ENCODE measurements at places on chromosomes 11 and 22. TPM values are rescaled to one million over a fixed set of nuclear protein-coding genes. Genes with fewer than 3 reads are reported as not detected.

DNA sequence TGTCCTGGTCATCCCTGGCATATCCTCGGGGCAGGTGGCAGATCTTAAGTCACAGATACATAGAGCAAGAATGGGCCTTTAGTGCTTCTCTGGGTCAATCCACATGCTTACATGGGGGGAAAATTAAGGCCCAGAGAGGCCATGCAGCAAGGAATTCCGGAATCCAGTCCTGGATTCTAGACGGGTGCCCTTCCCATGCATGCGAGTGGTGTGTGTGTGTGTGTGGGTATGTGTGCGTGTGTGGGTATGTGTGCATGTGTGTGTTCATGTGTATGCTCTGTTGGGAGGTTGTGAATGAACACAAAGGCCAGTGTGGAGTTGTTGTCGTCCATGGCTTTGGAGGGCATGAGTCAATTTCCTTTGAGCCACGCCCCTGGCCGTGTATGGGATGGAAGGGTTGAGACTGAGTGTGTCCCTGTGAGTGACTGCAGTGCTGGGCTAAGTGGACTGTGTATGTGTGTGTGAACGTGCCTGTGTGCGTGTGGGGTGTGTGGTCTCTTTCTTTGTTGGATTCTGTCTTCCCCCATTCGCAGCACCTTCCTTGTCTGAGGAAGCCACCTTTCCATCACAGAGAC, 33.4 kb upstream of the EIF3D start:
- H3K27ac ChIP-seq = no peak overlapping the region
- H3K36me3 ChIP-seq = no peaks in the 10 kb centered on the region
- peaks cover 9% of the 10 kb centered on the region for H3K27me3 ChIP-seq
- H3K4me1 ChIP-seq = no peaks in the 10 kb centered on the region
- DNase-seq = no peak

DNA sequence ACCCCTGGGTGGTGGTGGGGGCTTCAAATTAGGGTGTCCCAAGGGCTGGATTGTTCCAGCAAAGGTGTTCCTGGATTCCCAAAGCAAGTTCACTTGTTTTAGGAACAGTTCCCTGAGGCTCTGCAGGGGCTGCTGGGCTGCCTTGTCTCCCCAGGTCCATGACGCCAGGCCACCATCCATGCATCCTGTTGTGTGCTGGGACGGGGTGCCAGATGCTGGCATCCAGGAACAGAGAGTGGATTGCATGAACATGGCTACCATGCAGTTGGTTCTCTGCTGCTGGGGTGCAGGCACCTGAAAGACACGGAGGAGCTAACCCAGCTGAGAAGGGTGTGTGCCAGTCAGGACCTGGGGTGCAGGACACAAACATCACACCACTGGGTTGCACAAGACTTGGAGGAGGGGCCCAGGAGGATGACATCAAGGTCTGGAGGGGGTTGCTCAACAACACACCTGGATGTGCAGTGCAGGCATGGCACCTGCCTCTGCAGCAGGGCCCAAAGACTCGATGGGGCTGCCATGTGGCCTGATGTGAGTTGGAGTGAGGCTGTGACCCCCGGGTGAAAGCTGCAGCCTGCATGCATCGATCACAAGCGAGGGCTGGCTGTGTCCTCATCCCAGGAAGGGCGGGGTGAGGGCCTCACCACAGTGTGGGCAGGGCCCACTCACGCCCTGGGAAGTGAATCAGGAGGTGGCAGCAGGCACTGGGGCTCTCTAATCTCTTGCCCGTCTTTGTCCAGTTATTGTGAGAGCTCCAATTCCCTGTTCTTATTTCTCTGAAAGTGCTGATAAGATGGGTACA, 74.0 kb upstream of the CLDN5 start:
- no peak overlapping the region for H3K27ac ChIP-seq
- H3K4me3 ChIP-seq = no peak overlapping the region
- DNase-seq = no peak
- H3K36me3 ChIP-seq = no peaks in the 10 kb centered on the region

DNA sequence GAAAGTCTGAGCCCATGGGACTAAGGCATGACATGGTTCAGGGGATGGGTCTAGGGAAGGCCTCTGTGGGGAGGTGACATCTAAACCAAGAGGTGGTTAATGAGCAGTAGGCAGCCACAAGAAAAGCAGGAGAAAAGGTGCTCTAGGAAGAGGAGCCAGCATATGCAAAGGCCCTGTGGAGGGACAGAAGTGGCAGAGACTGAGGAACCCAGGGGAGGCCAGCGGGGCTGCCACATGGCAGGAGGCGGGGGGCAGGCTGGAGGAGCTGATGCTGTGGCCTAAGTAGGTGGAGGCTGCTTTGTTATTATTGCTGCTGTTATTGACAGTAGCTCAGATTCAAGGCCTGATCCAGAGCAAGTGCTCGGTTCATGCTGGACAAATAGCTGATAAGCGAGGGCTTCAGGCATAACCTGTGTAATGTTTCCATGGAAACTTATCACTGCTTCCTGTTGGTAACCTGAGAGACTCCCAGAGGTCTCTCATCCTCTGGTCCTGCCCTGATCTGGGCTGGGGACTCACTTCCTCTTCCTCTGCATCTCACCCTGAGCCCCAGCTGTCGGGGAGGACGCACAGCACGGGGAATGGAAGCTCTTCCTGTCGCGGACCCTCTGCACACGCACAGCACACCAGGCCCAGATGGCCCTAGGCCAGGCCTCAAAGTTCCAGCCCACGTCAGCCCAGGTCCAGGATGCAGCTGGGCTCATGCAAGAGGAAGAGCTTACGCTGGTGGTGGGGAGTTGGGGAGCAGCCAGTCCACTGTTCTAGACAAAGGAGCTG, 75.2 kb upstream of the TP53I11 start:
- no peaks in the 10 kb centered on the region for H3K36me3 ChIP-seq
- no peak overlapping the region for H3K4me3 ChIP-seq
- peak; percentile 17 for DNase-seq
- H3K4me1 ChIP-seq = peaks cover 7% of the 10 kb centered on the region
- H3K27me3 ChIP-seq = no peaks in the 10 kb centered on the region

DNA sequence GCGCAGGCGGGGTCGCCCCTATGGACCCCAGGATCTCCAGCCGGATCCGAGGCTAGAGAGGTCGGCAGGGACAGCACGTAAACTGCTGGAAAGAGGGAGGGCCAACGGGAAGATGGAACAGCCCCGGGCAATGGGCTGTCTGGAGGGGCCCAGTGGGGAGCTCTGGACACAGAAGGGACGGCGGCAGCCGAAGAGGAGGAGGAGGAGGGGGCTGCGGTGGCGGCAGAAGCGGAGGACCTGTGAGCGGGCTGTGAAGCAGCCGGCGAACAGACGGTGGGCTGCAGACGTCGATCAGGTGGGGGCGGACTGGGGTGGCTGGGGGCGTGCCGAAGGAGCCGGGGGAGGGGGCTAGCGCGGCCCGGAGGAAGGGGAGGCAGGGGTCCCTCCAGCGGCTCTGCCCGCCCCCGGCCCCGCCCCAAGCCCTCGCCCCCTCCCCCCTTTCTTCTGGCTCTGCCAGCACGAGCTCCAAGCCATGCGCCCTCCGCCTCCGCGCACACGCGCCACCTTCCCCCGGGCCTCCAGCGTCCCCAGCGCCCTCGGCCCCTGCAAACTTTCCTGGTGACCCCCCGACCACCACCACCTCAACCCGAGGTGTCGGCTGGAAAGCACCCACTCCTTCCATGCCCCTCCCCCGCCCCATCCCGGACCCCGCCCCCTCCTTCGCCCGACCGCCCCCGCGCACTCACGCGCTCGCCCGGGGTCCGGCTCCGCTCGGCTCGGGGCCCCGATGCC, 432 bp downstream of the TNKS1BP1 start:
- H3K4me1 ChIP-seq = peaks cover 8% of the 10 kb centered on the region
- peak overlapping the region; percentile 98 for H3K27ac ChIP-seq
- peaks cover 10% of the 10 kb centered on the region for H3K36me3 ChIP-seq
- DNase-seq = no peak
- peak overlapping the region; percentile 90 for H3K4me3 ChIP-seq

DNA sequence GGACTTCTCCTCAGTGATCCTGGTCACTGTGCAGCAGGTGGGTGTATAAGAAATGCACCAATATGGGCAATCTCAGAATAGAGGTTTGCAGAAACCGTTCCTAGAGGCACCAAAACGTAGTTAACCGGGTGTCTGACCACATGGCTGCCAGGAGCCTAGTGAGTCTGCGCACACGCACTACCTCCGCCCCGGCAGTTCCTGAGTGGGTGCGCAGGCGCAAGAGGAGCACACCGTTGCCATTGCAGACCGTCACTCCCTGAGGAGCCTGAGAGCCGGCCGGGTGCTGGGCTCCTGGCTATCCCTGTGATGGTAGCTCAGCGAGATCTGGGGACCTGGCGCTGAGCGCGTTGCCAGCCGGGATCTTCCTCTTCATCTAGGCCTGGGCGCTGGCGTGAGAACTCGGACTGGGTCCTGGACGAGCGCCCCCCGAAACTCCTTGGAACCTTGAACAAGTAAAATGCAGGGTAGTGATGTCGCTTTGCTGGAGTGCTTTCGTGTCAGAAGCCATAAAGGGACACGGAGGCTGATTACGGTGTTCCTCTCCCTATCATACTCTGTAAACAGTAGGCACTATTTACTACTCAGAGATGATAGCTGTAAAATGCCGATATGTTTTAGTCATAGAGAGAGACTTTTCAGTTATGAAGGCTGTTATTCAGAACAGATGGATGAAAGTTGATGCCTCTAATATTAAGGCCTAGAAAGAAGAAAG, at the start of gene MS4A13:
Gene MS4A13, plus strand, starts transcription at position 249 of the 712 bp plus-strand sequence. CDS start 2,692 bp downstream, outside the sequence.
- no peak within 1 kb of the TSS for H3K4me3 ChIP-seq
- no peaks in the 10 kb centered on the region for H3K27me3 ChIP-seq
- no peak within 1 kb of the TSS for H3K27ac ChIP-seq
- no peak for DNase-seq
- no peaks in the 10 kb centered on the region for H3K4me1 ChIP-seq

DNA sequence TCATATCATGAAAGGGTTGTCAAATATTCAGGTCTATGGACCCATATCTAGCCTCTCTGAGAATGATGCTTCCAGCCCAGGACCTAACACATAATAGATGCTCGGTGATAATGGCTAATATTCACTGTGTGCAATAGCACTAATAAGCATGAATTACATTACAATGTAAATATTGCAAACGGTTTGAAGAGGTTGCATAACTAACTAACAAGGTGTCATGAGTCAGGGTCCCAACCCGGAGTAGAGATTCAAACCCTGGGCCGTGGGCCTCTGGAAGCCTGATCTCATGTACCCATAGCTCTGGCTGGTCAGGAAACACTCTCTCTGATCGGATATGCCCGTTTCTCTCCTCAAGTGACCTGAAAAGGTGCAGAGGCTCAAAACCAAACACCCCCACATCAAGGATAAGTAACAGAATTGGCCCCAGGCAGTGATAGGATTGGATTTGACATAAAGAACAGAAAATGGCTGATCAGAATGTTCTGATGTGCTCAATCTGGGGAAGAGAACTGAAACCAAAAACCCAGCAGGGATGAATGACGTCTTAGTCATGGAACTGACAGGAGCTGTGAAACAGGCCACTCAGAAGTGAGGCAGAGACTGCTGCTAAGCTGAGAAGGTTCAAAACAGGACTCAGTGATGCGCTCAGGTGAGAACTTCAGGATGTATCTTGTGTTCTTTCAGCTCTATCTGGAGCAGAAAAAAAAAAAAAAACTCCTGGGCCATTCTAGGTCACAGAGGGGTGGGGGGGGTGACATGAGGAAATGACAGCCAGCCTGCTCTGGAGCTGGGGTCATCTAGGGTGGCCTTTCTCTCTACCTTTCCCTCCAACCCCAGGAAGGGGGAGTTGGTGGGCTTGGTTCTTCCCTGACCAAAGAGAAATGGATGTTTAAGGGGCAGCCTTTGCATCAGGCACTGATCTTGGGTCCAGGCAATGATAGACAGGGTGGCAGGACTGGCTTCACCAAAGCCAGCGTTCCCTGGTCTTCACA, 6.6 kb upstream of the KCTD17 start:
- no peak overlapping the region for H3K4me3 ChIP-seq
- no peaks in the 10 kb centered on the region for H3K27me3 ChIP-seq
- no peak for DNase-seq
- no peak overlapping the region for H3K27ac ChIP-seq

GRCh38 chr11:46706886-46707285, 6.1 kb downstream of the ZNF408 start:
- H3K4me3 ChIP-seq = no peak overlapping the region
- DNase-seq = no peak
- peaks cover 19% of the 10 kb centered on the region for H3K4me1 ChIP-seq
- no peaks in the 10 kb centered on the region for H3K27me3 ChIP-seq
- H3K27ac ChIP-seq = no peak overlapping the region

DNA sequence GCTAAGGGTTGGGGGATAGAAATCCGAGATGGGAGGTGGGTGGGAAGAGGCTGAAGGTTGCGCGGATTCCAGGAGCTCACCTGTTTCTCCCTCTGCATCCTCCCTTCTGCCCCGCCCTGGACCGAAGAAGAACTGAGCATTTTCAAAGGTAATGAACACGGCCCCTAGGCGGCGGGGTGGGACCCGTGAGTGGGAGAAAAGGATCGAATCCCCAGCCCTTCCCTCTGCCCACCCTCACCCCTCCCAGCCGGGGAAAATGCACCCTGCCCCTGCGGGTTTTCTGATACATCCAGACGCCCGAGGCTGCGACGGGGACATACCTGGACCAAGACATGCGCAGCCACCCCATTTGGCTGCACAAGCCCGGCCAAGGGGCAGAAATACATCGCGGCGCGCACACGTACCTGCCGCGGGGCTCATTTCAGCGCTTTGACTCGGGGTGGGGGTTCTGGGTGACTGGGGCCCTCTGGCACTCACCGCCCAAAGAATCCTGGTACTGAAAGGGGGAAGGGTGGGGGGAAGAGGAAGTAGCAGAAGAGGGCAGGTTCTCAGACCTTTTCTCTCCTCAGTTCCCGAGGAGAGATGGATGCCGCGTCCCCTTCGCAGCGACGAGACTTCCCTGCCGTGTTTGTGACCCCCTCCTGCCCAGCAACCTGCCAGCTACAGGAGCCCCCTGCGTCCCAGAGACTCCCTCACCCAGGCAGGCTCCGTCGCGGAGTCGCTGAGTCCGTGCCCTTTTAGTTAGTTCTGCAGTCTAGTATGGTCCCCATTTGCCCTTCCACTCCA, 6.0 kb downstream of the VSIG2 start:
- H3K27ac ChIP-seq = no peak overlapping the region
- H3K4me3 ChIP-seq = peak overlapping the region; percentile 41
- H3K36me3 ChIP-seq = no peaks in the 10 kb centered on the region
- no peak for DNase-seq

The ANKK1 gene
- total RNA-seq = not detected

All from ascending aorta (tissue), 2 donors.